ENCODE measurements at places on chromosomes 5 and 9.

DNA sequence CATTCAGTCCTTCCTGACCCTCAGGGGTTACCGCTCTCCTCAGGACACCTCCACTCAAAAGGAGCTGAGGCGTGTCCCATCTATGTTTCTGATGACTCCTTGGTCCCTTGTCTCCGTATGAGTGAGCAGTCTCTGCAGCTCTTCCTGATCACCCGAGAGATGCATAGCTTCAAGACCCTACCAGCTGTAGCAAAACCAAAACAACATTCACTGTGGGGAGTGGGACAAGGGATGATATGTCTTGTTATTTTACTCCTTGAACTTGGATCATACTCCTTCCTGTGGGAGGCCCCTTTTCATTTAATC, 14.4 kb downstream of the GLDC start:
- no peak for DNase-seq

GRCh38 chr5:174664180-174664850, 60.1 kb upstream of the MSX2 start:
- DNase-seq = no peak

DNA sequence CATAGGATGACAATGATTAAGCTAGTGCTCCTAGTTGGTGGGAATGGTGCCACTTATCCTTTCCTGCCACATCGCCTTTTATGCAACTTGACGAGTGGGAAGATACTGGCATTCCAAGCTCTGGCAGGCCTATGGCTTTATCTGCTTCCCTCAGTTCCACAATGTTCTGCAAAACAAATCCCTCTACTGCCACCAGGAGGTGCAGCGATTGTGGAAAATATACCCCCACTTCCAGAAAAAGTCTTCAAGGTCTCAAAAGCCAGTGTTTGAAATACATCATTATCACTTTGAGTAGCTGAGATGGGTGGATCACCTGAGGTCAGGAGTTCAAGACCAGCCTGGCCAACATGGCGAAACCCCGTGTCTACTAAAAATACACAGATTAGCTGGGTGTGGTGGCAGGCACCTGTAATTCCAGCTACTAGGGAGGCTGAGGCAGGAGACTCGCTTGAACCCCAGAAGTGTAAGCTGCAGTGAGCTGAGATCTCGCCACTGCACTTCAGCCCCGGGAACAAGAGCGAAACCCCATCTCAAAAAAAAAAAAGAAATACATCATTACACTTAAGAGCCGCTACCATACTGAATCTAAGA, 3.4 kb downstream of the CLINT1 start:
- DNase-seq = peak; percentile 63

GRCh38 chr5:76256116-76256889, 146.8 kb upstream of the IQGAP2 start:
- DNase-seq = peak; percentile 61

DNA sequence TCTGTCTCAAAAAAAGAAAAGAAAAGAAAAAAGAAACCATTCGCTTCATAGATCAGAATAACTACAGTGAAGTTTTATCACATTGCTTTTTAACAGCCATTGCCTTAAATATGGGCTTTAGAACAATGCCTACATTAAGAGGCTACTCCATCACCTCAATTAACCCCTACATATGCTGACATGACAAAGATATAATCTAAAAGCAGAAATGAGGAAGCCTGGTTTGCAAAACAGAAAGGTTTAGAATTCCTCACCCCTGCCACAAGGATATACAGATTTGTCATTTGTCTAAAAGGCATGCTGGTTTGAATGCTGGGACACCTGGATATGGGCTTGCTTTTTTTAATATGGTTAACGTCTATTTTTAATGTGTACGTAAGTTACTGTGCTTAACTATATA, 1353.0 kb upstream of the C9orf72 start:
- no peak for DNase-seq
